ENCODE measurements at places on chromosomes 13 and 19. TPM values are rescaled to one million over a fixed set of nuclear protein-coding genes. Genes with fewer than 3 reads are reported as not detected.

GRCh38 chr13:22062478-22063205 lies 391.8 kb downstream of the FGF9 start:
- DNase-seq: no peak

ZNF578 gene
- total RNA-seq: 2.5 TPM

GRCh38 chr13:48431987-48432615 lies 19.2 kb upstream of the LPAR6 start:
- DNase-seq: no peak

CD209 gene
- 19.2 TPM for total RNA-seq

- no peak for DNase-seq
Observed at GRCh38 chr13:112516218-112516617, 71.7 kb downstream of the TUBGCP3 start.

SIGLEC6 gene
- total RNA-seq: 2.9 TPM

FAM216B gene
- not detected for total RNA-seq

DNA sequence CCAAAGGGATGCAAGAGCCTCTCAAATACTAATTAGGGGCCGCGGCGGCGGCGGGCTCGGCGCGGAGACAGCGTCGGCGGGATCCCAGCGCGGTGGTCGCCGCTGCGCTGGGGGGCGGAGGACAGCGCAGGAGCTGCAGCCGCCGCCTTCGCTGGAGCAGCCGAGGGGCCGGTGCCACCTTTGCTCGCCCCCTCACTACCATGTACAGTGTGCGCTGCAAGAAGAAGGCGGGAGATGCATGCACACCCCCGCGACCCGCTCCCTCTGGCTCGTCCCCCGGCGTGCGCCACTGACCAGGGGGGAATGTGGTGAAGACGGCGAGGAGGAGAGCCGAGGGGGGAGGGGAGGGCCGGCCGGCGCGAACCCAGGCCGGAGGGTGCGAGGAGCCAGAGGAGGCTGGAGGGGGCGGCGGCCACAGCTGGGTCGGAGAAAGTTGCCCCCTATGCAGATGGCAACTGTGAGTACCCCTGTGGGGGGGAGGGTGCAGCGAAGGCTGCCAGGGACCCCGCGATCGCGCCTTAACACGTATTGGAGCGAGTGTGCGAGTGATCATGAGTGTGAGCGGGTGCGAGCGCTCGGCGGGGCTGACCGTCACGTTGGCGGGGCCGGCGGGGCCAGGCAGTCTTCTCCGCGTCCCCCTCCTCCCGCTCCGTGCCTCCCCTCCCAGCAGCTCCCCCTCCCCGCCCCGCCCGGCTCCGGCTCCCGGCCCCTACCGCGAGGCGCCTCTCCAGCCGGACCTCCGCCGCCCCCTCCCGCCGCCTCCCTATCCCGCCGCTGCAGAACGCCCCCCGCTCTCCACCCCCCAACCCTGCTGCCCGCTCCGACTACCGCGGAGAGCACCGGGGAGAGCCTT lies 808 bp downstream of the SLITRK5 start:
- peak; percentile 47 for DNase-seq

DNA sequence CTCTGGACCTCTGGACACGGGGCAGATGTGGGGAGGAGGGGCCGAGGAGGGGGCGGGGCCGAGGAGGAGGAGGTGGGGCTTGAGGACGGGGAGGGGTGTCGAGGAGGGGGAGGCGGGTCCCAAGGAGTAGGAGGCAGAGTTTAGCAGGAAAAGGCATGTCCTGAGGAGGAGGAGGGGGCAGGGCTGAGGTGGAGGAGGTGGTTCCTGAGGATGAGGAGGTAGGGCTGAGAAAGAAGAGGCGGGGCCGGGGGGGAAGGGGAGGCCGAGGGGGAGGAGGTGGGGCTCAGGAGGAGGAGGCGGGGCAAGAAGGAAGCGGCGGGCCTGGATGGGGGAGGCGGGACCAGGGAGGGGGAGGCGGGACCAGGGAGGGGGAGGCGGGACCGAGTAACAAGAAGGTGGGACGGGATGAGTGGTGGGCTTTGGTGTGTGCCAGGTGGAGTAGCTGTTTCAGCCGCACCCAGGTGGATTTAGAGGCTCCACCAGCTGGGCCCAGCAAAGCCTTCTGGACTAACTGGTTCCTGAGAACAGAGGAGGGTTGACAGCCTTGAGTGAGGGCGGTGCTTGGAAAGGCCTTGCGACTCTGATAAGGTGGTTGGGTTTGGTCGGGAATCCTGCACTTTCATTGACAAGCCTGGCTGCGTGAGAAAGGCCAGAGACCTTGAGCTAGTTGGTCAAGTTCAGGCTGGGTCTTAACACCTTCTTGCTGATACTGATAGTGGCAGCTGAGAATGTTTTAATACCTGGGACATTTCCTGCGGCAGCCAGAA lies 7.7 kb downstream of the TECR start:
- DNase-seq: peak; percentile 86

DNA sequence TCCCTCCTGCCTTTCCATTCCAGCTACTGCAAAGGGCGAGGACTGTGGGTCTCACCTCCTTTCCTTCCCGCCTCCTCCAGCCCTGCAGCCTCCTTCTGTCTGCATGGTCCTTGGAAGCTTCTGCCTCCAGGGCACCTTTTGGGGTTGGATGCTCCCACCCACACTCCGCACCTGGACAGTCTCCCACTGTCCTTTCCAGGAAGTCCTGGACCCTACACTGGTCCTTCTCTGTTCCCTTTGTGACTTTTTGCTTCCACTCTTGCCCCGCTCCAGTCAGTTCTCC lies 130.8 kb downstream of the USP12 start:
- no peak for DNase-seq

- no peak for DNase-seq
Observed at GRCh38 chr13:103694471-103694870, 628.3 kb upstream of the SLC10A2 start.

GRCh38 chr13:59607780-59608233 lies 555.9 kb downstream of the DIAPH3 start:
- no peak for DNase-seq

DNA sequence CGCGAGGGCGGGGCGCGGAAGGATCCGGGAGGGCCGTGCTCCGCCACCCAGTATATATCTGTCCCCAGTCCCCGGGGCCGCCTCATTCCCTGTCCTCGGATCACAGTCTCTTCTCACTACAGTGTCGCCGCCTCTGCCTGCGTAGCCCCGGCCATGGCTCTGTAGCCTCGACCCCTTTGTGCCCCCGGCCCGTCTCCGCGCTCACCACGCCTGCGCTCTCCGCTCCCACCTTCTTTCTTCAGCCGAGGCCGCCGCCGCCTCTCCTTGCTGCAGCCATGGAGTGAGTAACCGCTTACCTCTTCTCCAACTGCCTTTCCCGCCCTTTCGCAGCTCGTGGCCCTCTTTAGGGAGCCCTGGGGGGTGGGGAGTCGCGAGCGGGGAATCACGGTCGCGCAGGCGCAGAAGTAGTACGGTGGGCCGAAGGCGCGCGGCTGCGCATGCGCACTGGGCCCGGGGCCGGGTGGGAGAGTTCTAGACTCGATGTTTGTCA lies at the start of the genes ATF5 and NUP62:
ATF5 (plus strand) TSS at position 85 of the 490 bp plus-strand sequence. CDS start 1,646 bp downstream, outside the sequence.
NUP62 (minus strand) TSS at position 384 of the 490 bp plus-strand sequence. CDS start 19,697 bp downstream, outside the sequence.
- peak; percentile 98 for DNase-seq

GRCh38 chr13:98974053-98974452 lies 3.8 kb downstream of the DOCK9 start:
- no peak for DNase-seq

DNA sequence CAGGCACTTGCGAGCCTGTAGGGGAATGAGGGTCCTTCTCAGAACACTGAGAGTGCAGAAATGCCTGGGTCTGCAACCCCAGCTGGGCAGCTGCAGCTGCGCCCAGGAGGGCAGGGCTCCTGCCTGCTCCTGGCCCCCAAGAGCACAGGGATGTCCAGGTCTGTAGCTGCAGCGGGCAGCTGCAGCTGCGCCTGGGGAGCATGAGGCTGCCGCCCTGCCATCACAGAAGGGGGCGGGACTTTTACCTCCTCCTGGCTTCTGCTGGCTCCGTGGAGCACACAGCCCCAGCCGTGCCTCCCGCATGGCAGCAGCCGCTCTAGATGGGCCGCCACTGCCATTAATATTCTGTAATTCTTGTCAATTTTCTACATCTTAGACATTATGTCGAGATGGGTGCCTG lies 17.8 kb downstream of the CPB2 start:
- DNase-seq: no peak

DACH1 gene
- total RNA-seq: 0.32 TPM

DNA sequence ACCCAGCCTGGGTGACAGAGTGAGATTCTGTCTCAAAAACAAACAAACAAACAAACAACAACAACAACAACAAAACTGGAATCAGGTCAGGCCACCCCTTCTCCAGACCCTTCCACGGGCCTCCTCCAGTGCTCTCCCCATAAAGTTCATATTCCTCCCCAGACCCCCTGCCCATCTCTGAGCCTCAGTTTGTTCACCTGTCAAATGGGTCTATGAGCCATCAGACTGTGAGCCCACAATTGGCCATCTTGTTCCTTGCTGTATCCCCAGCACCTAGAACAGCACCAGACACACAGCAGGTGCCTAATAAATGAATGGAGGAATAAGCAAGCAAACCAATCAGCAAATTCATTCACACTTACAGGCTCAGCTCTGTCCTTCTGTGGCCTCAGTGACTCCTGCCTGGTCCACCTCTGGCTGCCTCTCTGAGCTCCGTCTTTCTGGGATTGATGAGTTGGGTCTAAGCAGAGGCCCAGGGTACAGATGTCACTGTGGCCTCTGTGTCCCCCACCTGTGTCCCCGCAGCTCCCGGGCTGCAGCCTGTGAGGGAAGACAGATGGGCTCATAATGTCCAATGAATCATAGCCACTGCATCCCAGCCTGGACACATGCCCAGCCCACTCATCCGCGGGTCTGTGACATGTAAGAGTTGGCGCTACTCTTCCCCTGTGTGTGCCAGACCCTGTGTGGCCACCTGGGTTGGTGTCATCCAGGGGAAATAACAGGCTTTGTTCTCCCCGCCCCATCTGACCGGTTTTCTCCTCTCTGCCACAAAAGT lies 19.6 kb upstream of the PTPRS start:
- DNase-seq: no peak

DNA sequence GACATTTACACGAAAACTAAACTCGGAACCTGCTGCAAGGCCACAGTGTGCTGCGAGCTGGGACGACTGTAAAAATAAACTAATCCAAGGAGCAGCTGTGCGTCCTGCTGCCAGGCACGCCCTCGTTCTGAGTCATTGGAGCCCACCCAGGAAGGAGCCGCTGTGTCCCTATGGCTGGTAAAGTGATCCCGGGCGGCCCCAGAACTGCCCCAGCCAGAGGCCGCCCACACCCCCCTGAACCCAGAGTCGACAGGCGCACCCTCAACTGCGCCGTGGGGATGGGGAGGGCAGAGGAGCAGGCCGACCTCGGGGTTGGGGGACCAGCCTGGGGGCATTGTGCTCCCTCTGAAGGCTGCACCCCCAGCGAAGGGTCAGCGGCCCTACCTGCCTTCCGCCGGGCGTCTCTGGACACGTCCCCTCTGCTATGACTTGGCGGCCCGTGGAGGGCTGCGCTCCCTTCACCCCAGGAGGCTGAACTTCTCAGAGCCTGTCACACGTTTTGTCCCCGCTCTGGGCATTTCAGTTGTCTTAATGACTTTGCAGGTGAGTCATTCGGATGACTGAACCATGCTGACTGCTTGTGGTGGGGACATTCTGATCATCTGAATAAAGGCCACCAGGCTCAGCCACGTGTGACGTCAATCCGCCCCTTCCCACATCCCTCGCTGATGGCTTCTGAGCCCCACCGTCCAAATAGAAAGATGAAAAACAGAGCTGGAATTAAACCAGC lies 42.7 kb downstream of the ADPRHL1 start:
- DNase-seq: peak; percentile 91

DNA sequence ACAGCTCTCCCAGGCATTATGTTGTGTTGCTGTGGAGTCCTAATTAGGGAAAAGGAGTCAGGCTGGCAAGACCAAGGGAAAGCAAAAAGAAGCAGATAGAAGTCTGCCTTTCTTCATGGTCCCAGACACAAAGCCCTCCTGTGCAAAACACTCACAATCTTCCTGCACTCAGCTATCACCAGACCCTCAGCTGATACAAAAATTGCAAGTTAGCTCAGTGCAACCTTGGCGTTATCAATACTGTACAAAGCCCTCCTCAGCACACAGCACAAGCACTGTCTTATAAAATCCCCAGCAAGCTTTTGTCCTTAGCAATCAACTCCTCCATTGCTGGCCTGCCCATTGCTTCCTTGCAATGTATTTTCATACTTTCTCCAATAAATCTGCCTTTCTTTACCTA lies 3.2 kb downstream of the OR7C2 start:
- no peak for DNase-seq

- no peak for DNase-seq
Observed at GRCh38 chr13:89052699-89053098, 1381.5 kb downstream of the SLITRK5 start.

DNA sequence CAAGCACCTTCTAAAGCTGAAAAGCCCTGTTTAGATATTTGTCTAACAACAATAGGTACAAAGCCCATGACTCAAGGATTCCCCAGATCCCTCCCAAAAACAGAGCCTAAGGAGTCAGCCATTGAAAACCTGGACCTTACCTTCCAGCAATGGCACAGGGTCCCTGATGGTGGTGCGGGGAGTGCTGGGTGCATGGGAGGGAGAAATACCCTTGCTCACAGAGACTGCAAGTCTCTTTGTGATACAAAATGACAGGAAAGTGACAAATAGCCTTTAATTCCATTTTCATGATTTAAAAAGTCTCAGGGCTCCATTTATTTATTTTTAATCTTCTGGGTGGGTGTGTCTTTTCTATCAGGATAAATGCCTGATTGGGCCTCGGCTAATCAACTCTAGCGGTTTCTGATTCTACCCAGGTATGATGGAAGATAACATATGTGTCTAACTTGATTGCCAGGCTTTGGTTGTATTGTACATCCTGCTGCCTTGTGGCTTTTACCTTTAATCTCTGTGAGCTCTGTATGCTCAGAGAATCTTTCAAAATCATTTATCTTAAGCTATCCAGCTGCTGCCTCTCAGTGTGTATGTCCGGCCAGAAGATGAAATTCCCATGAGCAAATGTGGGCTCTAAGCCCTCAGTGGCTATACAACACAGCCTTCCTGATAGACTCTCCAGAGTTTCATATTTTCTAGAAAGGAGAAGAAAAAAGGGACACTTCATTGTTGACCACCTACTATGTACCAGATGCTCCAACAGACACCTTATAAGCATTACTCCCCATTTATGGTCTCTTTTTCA lies 54.6 kb upstream of the FAM124A start:
- DNase-seq: no peak

GRCh38 chr13:46075811-46076210 lies 23.3 kb upstream of the ZC3H13 start:
- DNase-seq: no peak

Data from aorta (tissue), 5 donors.